ENCODE measurements at places on chromosomes 7 and 10. TPM values are rescaled to one million over a fixed set of nuclear protein-coding genes. Genes with fewer than 3 reads are reported as not detected.

The RSU1 gene
- 47.1 TPM for polyA plus RNA-seq

DNA sequence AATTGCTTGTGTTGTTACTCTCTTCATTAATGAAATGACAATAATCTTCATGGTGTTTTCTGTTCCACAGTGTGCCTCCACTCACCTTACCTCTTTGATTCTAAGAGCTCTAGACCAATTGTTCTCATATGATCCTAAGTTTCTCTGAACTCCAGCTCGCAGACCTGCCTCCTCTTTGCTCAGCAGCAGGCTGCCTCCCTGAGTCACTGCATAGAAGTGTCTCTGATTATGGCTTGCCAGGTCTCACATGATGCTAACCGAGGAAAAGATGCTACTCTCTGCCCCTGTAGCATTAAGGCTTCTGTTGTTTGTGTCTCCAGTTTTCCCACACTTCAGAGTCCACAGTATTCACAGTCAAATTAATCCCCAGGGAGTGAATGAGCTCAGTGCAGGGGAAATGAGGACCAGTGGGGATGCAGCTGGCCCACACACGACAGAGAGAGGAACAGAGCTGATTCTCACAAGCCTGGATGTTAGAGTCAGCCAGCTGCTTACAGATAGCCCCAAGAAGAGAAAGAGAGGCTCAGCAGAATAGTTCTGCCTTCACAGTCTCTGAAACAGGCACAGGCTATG lies 145.9 kb upstream of the EGR2 start:
- peak; percentile 46 for DNase-seq

GRCh38 chr10:118799777-118800176 lies 45.0 kb upstream of the CACUL1 start:
- DNase-seq, result peak; percentile 54

DNA sequence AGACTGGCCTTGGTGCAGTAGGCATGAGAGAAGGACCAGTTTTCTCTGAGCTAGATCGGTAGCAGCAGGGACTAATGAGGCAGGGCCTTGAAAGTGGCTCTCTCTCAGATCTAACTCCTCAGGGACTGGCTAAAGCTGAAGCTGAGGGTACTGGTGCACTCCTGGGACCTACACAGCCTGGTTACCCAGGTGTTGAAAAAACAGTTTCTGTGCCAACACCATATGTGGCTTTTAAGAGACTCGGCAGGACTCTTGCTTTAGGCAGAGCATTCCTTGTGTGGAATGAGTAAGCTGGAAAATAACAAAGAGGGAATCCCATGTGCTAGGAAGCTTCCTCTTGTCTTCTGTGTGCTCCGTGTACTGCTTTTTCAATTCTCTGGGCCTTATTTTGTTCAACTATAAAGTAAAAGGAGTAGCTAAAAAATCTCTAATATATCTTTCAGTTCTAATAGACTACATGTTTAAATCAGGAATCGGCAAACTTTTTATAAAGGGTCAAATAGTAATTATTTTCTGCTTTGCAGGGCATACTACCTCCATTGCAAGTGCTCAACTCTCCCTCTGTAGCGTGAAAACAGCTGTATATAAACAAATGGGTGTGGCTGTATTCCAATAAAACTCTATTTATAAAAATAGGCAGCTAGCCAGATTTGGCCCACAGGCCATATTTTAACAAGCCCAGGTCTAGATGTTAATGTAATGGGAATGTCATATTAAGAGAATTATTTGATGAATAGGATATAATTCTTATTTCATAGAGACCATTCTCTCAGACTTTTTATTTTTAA lies 186.1 kb upstream of the KAT6B start:
- DNase-seq, result no peak

GRCh38 chr10:29392376-29393021 lies 103.6 kb downstream of the LYZL1 start:
- DNase-seq, result peak; percentile 64

- DNase-seq, result peak; percentile 20
Measured at GRCh38 chr10:46096909-46097575, 51.0 kb upstream of the MSMB start.

- DNase-seq, result peak; percentile 84
Measured at GRCh38 chr7:2203766-2204300, 28.9 kb downstream of the MAD1L1 start.

DNA sequence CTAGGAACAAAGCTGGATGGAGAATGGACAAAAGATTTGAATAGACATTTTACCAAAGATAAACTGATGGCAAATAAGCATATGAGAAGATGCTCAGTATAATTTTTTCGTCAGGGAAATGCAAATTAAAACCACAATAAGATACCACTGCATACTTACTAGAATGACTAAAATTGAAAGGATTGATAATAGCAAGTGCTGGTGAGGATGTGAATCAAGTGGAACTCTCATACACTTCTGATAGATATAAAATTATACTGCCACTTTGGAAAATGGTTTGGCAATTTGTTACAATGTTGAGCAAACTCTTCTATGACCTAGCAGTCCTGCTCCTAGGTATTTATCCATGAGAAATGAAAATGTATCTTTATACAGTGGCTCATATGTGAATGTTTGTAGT lies 83.3 kb downstream of the EXOC6 start:
- DNase-seq, result no peak

DNA sequence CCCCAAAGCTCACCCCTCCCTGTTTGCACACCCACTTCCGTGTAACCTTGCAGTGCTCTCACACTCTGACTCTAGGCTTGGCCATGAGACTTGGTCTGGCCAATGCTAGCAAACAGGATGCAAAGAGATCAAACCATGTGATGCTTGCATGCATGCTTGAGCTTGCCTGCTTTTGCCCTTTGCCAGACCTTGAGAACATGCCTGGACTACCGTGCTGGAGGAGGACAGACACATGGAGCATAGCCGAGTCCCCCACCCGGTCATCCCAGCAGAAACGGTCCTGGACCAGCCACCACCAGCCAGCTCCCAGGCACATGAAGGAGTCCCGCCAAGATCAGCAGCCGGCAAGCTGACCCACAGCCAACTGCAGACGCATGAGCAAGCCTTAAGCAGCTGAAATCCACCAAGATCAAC lies 23.4 kb downstream of the PYROXD2 start:
- DNase-seq, result no peak
